ENCODE measurements at places on chromosomes 2 and 18. TPM values are rescaled to one million over a fixed set of nuclear protein-coding genes. Genes with fewer than 3 reads are reported as not detected.

The OSR1 gene
- total RNA-seq = 18.8 TPM

The SERPINB10 gene
- not detected for total RNA-seq

The CNGA3 gene
- not detected for total RNA-seq

The NPHP1 gene
- 2.8 TPM for total RNA-seq

The SERPINB4 gene
- 0.64 TPM for total RNA-seq

The ANKRD62 gene
- total RNA-seq = not detected

The CFAP210 gene
- total RNA-seq = not detected

The IL36RN gene
- not detected for total RNA-seq

The RFTN2 gene
- 4.5 TPM for total RNA-seq

The RGPD3 gene
- total RNA-seq = under 0.01 TPM

The PCARE gene
- total RNA-seq = not detected

The CNTNAP5 gene
- not detected for total RNA-seq

The CTNNA2 gene
- total RNA-seq = not detected

The REG3A gene
- total RNA-seq = not detected

The MRO gene
- not detected for total RNA-seq

The APOB gene
- not detected for total RNA-seq

The SH3RF3 gene
- total RNA-seq = 21.8 TPM

The AQP12A gene
- not detected for total RNA-seq

The CYS1 gene
- total RNA-seq = 0.39 TPM

The GPR39 gene
- not detected for total RNA-seq

The UGT1A6 gene
- not detected for total RNA-seq

The GCG gene
- not detected for total RNA-seq

The IL1A gene
- 0.24 TPM for total RNA-seq

The NT5C1B gene
- not detected for total RNA-seq

The HK2 gene
- total RNA-seq = 14.1 TPM

The CIB4 gene
- not detected for total RNA-seq

The CYP1B1 gene
- total RNA-seq = 177 TPM

Data from epithelial cell of alveolus of lung (primary cell).